ENCODE measurements at places on chromosomes 5 and 9.

- no peak overlapping the region for H3K4me3 ChIP-seq
- H3K4me1 ChIP-seq: peaks cover 42% of the 10 kb centered on the region
- H3K27ac ChIP-seq: no peak overlapping the region
- H3K27me3 ChIP-seq: no peaks in the 10 kb centered on the region
These were observed 168.1 kb downstream of the GRIA1 start for GRCh38 chr5:153658606-153659005.

DNA sequence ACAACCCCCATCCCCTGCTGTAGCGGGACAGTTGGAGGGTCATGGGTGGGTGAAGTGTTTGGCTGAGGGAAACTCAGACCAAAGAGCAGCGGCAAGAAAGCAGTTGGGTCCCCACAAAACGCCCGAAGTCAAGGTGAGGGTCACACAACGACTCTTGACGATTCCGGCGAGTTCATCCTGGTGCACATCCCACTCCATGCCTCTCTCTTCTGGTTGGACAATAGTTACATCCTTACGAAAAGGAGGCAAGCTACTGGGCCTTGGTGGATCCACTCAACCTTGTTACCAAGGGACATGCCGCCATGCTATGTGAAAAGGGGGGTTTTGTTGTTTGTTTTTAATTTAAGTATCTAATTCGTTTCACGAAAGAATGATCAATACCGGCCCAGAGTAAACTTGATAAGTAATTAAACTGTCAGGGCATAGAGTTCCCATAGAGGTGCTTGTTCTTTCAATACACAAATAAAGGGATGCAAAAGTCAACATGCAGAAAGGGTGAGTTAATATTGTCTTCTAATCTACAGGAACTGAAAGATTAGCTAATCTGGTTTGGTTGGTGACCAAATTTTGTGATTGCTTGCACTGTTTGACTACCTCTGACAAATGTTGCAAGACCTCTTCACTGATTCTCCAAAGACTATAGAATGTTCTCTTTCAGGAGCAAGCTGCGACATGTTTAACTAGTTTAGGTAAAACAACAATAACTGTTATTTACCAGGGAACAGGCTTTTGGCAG, 732 bp upstream of the SMIM15 start:
- peaks cover 54% of the 10 kb centered on the region for H3K36me3 ChIP-seq
- peaks cover 46% of the 10 kb centered on the region for H3K4me1 ChIP-seq
- H3K27me3 ChIP-seq: no peaks in the 10 kb centered on the region
- no peak for DNase-seq

GRCh38 chr9:21585756-21586752, 103.9 kb upstream of the IFNE start:
- no peaks in the 10 kb centered on the region for H3K27me3 ChIP-seq
- no peak overlapping the region for H3K27ac ChIP-seq
- H3K4me1 ChIP-seq: no peaks in the 10 kb centered on the region
- no peak overlapping the region for H3K4me3 ChIP-seq
- DNase-seq: no peak
- no peaks in the 10 kb centered on the region for H3K36me3 ChIP-seq

DNA sequence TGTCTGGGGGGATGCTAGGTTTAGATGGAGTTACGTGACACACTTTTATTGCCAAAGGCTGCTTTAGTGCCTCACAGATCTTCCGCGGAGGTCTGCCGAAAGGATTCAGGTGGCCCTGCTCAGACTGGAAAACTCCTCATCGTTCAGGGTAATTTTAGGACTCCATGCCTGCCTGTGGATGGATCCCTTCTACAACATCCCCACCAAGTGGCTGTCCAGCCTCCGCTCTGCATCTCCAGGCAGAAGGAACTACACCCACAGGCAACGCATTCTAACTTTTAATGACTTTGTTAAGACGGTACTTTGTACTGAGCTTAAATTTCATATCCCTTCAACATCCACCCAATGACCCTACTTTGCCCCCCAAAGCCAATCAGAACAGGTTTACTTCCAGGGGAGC, 29.4 kb downstream of the ATPSCKMT start:
- no peak overlapping the region for H3K4me3 ChIP-seq
- no peaks in the 10 kb centered on the region for H3K27me3 ChIP-seq
- DNase-seq: no peak
- H3K27ac ChIP-seq: no peak overlapping the region
- H3K36me3 ChIP-seq: peaks cover 37% of the 10 kb centered on the region

DNA sequence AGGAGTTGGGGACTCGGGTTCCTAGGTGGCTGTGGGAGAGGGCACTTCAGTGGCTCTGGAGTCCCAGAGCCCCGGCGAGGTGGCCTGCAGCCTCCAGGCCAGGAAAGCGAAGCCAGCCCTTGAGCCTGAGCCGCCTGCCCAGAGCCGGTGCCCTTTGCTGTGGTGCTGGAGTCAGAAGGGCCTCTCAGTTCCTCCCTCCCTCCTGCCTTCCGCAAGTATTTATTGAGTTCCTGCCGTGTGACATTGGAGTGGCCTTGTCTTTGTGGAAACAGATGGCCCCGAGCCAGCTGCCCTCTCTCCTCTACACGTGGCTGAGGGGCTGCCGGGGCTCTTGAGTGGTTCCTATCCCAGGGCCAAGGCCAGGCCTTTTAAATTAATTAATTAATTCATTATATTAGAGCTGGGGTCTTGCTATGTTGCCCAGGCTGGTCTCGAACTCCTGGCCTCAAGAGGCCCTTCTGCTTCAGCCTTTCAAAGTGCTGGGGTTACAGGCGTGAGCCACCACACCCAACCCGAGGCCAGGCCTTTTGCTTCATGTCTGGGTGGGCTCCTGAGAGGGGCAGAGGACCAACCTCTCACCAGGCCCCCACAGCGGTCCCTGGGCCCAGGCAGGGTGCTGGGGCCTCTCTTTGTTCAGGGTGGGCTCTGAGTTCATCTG, 45.6 kb upstream of the IER5L start:
- no peak for DNase-seq
- H3K4me1 ChIP-seq: peaks cover 58% of the 10 kb centered on the region
- H3K4me3 ChIP-seq: no peak overlapping the region
- no peak overlapping the region for H3K27ac ChIP-seq

DNA sequence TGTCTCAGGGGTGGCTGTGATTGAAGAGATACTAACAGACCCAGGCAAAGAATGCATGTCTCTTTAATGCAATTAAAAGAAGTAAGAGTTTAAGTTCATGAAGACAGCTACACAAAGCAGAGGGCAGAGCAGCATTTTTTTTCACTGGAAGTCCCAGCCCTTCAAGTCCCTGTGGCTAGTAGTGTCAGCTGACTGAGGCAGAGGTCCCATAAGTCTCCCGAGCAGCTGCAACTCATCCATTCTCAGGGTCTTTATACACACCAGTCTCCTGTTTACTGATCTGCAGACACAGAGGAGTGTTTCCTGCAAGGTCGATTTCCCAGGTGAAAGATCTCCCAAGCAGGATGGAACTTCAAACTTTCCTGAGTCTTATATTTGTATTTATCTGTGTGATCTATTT, 169.4 kb upstream of the GLRA1 start:
- no peaks in the 10 kb centered on the region for H3K36me3 ChIP-seq
- H3K4me3 ChIP-seq: no peak overlapping the region
- peaks cover 35% of the 10 kb centered on the region for H3K4me1 ChIP-seq
- no peak overlapping the region for H3K27ac ChIP-seq

DNA sequence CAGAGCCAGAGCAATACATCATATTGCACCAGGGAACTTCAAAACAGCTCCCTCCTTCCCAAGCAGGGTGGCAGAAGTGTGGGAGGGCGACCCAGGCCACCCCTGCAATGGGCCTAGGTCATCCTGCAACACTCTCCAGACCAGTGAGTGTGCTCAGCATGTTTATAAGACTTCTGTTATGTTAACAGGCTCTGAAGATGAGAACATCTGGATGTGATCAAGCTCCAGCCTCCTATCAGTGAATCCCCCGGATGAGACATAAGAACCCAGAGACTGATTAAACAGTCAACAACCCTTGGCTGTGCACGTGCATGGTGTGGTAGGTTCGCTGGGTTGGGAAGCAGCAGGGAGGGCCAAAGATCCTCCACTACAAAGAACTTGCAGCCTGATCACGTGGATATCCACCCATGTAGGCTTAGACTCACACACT, 63.3 kb downstream of the ABCA1 start:
- DNase-seq: no peak
- peaks cover 61% of the 10 kb centered on the region for H3K4me1 ChIP-seq
- peaks cover 8% of the 10 kb centered on the region for H3K27me3 ChIP-seq
- H3K27ac ChIP-seq: peak overlapping the region; percentile 51
- H3K36me3 ChIP-seq: no peaks in the 10 kb centered on the region

DNA sequence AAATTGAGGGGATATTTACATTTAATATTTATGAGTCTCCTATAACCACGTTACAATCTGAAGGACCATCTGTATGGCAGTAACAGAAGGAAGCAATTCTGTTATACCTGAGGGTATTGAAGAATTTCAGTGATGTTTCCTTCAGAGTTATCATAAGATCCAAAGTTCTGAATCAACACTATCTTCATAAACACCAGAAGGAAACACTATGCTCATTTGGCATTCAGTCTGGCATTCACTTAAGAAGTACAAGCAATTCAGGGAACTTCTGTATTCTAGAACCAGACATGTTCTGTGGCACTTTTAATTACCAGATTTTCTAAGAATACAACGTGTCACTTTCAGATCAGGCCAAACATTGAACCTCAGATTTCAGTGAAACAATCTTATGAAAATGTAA, 9.6 kb downstream of the DAB2 start:
- no peak overlapping the region for H3K27ac ChIP-seq
- peaks cover 7% of the 10 kb centered on the region for H3K36me3 ChIP-seq
- H3K4me1 ChIP-seq: peaks cover 9% of the 10 kb centered on the region
- no peak overlapping the region for H3K4me3 ChIP-seq

DNA sequence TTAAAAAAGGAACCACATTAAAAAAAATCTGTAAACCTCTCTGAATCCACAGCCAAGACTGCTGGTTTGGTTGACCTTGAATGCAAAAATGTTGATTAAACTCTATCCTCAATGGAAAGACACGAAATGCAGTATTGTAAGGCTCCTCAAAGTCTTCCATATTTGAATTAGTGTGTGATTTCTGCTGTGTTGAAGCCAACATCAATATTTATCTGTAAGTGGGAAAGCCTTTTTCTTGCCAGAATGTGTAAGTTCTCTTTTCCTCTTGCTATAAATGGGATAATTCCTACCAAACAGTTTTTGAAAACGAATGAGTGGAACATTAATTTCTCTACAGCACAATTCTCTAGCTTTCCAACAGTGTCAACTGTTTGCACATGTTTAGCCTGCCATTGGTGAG, 422.1 kb upstream of the TNC start:
- no peaks in the 10 kb centered on the region for H3K36me3 ChIP-seq
- H3K4me3 ChIP-seq: no peak overlapping the region
- H3K27ac ChIP-seq: no peak overlapping the region
- H3K27me3 ChIP-seq: no peaks in the 10 kb centered on the region

- peaks cover 14% of the 10 kb centered on the region for H3K4me1 ChIP-seq
- DNase-seq: no peak
- H3K36me3 ChIP-seq: peaks cover 4% of the 10 kb centered on the region
- H3K27me3 ChIP-seq: peaks cover 3% of the 10 kb centered on the region
These were observed 206.3 kb downstream of the CSNK1G3 start for GRCh38 chr5:123718238-123718637.

DNA sequence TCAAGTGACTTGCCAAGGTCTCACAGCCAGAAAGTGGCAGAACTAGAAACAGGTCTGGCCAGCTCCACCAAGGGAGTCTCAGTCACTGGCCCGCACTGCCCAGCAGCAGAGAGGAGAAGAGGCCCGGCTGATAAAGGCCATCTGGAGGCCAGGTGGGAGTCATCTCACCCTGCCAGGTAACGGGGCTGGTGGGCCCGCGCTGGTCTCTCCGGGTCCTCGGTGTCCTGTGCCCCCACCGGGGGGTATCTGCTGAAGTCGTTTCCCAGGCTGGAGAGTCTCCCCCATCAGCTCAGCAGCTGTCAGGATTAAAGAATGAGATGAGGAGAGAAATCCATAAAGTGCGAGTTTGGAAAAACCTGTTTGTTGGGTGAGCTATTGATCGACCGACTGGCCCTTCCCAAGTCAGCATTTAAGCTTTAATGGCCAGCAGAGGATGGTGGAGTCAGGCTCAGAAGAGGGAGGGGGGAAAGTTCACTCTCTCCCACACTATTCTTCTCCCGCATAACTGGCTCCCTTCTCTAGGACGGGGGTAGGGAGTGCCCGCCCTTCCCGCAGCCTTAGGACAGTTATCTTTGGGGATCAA, 30.3 kb downstream of the LMX1B start:
- no peak overlapping the region for H3K4me3 ChIP-seq
- peaks cover 87% of the 10 kb centered on the region for H3K4me1 ChIP-seq
- DNase-seq: no peak
- no peak overlapping the region for H3K27ac ChIP-seq

DNA sequence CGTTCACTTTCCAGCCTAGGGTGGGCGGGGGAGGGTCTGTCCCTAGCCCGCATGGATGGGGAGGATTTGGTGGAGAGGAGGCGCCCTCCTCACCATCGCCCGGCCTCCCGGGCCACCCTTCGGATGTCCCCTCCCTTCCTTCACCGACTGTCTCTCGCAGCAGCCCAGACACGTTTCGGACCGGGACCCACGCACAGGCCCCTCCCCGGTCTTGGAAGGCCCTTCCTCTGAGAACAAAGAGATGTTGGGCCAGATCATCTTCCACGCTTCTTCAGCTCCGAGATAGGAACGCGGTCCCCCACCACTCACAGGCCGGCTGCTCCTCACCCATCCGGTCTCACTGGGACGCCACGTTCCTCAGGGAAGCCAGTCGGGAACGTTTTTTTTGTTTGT, 640 bp upstream of the DPM2 start:
- DNase-seq: no peak
- no peaks in the 10 kb centered on the region for H3K27me3 ChIP-seq
- peaks cover 48% of the 10 kb centered on the region for H3K4me1 ChIP-seq

DNA sequence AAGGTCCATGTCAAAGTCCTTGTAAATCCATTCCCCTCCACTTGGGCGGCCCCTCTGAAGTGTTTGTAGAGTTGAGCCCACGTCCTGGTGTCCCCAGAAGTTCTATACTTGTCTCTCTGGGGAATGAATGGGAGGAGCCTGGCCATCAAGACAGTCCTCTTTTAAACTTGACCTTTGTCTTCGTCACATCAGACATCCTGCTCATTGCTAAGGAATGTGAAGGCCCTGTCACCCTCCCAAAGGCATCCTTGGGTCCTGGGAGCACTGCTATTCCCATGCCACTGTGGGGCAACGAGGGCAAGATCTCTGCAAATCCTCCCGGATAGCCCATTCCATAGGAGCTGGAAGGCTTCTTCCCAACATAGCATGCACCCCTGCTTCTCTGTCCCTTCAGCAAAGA, 235.5 kb downstream of the SLIT3 start:
- no peaks in the 10 kb centered on the region for H3K36me3 ChIP-seq
- H3K27me3 ChIP-seq: peaks cover 5% of the 10 kb centered on the region
- no peak for DNase-seq

GRCh38 chr9:8364026-8364752, 564.6 kb upstream of the DMAC1 start:
- H3K36me3 ChIP-seq: peaks cover 54% of the 10 kb centered on the region
- peaks cover 13% of the 10 kb centered on the region for H3K4me1 ChIP-seq

DNA sequence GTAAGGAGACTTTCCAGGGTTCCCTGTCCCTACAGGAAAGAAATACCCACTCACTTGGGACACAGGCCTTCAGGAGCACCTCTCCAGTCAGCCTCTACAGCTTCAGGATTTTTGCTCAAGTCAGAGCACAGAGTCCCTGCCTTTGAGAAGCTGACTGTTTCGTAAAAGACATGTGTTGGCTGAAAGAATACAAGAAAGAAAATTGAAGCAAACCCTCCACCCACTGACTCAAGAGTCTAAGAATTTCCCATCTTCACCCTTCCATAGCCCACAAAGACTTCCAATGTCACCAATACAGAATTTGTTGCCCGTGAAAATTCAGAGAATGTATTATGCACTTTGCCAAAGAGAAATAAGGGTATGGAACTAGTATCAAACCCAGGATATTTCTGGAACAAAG, 53.0 kb upstream of the ZNF622 start:
- no peak overlapping the region for H3K4me3 ChIP-seq
- H3K4me1 ChIP-seq: peaks cover 5% of the 10 kb centered on the region
- no peaks in the 10 kb centered on the region for H3K36me3 ChIP-seq
- peak overlapping the region; percentile 12 for H3K27ac ChIP-seq

- H3K27ac ChIP-seq: no peak overlapping the region
- peak overlapping the region; percentile 34 for H3K4me3 ChIP-seq
- no peaks in the 10 kb centered on the region for H3K27me3 ChIP-seq
- DNase-seq: no peak
These were observed 12.2 kb downstream of the CXXC5 start for GRCh38 chr5:139660105-139660922.
